ENCODE measurements at places on chromosomes 6 and 20. TPM values are rescaled to one million over a fixed set of nuclear protein-coding genes. Genes with fewer than 3 reads are reported as not detected.

SLC35A1 gene
- polyA plus RNA-seq, result 46.0 TPM

COL21A1 gene
- 124 TPM for polyA plus RNA-seq

TAB2 gene
- polyA plus RNA-seq, result 98.7 TPM

FAM217B gene
- polyA plus RNA-seq, result 25.6 TPM

PBOV1 gene
- polyA plus RNA-seq, result 0.13 TPM

EPHA7 gene
- 53.5 TPM for polyA plus RNA-seq

- DNase-seq, result peak; percentile 18
Observed at GRCh38 chr6:40788661-40789655, 201.8 kb upstream of the LRFN2 start.

DNA sequence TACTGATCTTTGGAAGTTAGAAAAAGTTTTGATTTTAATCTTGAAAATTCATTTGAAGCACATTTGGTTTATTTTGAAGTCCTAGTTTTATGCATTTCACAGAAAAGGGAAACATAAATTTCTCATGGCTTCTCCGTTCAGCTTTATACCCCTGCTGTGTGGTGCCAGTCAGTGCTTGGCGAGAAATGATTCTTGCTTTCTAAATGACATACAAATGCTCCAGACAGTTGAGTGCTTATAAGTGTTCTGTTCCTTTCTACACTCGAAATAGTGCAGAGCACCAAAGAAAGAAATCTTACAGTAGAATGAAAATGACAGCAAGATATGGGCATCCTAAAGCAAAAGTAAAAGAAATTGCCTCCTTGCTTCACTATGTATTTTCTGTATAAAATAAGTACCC lies 9.0 kb upstream of the ZNF292 start:
- DNase-seq, result no peak

DNA sequence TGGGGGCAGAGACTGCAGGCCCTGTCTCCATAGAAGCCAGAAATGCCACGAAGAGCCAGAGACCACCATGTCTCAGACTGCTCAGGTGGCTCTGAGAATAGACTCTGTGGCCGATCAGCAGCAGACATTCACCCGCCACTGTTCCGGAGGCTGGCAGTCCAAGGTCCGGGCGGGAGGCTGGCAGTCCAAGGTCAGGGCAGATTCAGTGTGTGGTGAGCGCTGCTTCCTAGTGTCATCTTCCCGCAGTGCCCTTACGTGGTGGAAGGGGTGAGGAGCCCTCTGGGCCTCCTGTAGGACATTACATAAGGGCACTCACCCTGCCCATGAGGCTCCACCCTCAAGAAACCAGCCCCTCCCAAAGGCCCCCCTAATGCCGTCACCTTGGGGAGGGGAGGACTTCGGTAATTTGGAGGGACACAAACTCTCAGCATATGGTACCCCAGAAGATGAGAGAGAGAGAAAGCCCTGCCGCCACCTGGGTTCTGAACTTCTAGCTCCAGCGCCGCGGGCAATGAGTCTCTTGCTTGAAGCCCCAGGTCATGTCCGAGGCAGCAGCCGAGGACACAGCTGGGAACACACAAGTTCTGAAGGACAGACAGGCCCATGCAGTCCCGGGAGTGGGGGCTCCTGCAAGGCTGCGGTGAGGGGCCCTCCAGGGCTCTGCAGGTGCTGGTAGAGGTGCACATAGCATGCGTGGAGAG lies 36.4 kb downstream of the DACT2 start:
- no peak for DNase-seq

DNA sequence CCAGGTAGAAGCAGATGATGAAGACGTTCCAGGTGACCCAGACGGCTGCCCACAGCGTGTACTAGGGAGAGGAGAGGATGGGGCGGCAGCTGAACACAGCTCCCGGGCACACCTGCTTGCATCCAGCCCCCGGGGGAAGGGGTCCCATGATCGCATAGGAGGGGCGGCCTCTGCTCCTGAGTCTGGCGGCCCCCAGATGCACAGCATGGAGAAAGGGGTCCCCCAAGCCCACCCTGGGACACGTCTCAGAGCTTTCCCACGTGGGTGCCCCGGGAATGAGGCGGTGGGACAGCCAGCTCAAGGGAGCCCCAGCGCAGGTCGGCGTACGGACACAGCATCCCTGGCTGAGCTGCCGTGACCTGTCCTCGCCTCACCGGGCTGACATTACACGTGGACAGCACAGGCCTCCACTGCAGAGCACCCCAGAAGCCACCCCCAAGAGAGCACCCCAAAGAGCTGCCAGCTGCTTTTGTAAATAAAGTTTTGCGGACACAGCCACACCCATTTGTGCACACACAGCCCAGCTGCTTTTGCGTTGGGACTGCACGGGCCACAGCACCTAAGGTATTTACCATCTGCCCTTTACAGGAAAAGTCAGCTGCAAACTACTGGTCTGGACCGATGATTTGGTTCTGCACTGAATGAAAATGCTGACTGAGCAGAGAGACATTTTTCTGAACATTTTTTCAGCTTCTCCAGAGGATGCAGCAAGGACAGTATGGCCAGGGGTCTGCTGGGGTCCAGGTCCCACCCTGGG lies 5.2 kb downstream of the NKAIN4 start:
- no peak for DNase-seq

GRCh38 chr6:170043150-170043819 lies 247.6 kb downstream of the DLL1 start:
- no peak for DNase-seq
